ENCODE measurements at places on chromosomes 7 and 10. TPM values are rescaled to one million over a fixed set of nuclear protein-coding genes. Genes with fewer than 3 reads are reported as not detected.
A peak's percentile ranks its signal among the peaks of the same experiment; 100 is the strongest.

DNA sequence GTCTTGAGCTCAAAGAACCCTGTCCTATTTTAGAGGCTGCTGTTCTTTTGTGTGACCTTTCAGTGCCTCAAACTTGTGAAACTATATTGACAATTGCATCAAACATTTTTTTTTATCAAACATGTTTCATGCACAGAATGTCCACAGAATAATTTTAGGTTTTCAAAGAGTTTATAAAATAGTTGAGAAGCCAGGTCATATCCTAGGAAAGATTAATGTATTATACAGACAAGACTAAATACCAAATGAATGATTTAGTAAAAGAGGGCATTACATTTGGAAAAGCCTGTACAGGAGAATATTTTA, 67.0 kb downstream of the CDK6 start:
- no peak for DNase-seq

The CYP2W1 gene
- not detected for total RNA-seq

The PNLIPRP2 gene
- total RNA-seq = not detected

- no peak for DNase-seq
Observed at GRCh38 chr7:100048680-100049079, 894 bp upstream of the ZSCAN21 start.

GRCh38 chr7:135207406-135208101, 3.8 kb downstream of the WDR91 start:
- DNase-seq = no peak

The RSPH10B2 gene
- total RNA-seq = not detected

The GIMAP5 gene
- total RNA-seq = 8.5 TPM

The FGL2 gene
- total RNA-seq = 11.5 TPM

DNA sequence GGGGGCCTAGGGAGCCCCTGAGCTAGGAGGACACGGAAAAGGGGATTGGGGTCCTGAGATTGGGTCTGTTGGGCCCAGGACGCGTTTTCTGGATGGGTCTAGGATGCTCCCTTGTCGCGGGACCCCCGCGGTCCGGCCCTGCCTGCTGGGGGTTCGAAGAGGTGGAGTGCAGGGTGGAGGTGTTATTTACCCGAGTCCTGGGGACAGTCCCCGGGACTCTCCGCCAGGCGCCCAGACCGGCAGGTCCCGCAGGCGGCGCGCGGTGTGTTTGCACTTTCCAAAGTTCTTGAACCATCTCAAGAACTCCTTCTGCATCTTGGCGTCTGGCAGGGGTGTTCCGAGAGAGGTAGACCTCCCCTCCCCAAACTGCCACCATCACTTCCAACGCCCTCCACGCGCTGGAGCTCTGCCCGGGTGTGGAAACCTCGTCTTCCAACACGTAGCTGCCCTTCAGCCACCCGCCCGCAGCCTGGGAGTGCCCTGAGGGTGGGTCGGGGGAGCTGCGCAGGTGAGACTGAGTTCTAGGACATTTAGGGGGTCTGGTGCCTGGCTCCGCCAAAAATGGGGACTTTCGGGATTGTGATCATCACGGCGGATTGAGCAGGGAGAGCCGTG, 569 bp downstream of the CAV1 start:
- peak; percentile 68 for DNase-seq

Measured in Right ventricle myocardium superior (tissue), 1 donor.